ENCODE measurements at places on chromosomes 5 and 9.

DNA sequence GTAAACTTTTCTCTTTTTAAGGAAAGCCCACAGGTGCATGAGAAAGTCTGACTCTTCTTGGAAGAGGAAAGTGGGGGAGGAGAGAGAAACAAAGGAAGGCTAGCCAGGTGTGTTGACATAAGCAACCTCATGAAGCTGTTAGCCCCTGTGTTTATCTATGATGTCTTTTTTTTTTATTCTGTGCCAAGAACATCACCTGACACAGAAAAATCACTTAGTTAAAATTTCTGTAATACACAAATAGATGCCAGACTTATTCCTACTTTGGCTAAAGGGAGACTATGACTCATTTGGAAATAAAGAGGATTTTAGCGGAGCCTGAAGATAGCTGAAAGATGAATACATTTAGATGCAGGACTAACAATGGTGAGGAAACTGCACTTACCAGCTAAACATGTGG, 58.3 kb downstream of the BAAT start:
- no peak for DNase-seq

DNA sequence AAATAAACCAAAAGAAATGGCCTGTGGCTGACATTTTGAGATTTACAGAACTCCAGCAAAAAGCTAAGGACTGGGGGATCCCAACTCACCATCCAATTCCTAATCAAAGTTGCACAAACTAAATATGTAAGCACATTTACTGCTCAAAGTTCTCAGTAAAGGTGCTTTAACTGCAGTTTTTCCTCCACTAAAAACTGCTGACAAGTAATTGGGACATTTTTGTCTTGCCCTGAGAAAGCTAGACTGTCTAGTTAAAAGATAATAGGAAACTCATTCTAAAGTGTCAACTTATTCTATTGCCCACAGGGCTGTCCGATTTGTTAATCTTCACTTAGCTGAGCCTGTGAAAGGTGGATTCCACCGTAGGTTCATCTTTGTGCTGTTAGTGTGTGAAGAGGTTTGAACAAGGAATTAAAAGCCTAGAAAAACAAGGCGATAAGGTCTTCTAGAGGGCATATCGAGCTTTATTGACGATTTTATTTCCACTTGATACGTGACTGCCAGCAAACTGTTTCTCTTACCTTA, 1.0 kb downstream of the DOCK8 start:
- DNase-seq, result no peak

GRCh38 chr9:95516734-95517558, at the start of gene PTCH1:
PTCH1 (minus strand) TSS chr9:95516971.
- no peak for DNase-seq

GRCh38 chr9:801399-802071, 40.0 kb upstream of the DMRT1 start:
- DNase-seq, result no peak

GRCh38 chr9:89969881-89970639, 365.2 kb downstream of the GADD45G start:
- no peak for DNase-seq

Data from CD4-positive, alpha-beta T cell treated with Interleukin-4 for 4 hours (primary cell).